ENCODE measurements at places on chromosomes 6 and 20.
A peak's percentile ranks its signal among the peaks of the same experiment; 100 is the strongest.

GRCh38 chr6:154157082-154157481, 118.0 kb downstream of the OPRM1 start:
- peak; percentile 36 for DNase-seq

DNA sequence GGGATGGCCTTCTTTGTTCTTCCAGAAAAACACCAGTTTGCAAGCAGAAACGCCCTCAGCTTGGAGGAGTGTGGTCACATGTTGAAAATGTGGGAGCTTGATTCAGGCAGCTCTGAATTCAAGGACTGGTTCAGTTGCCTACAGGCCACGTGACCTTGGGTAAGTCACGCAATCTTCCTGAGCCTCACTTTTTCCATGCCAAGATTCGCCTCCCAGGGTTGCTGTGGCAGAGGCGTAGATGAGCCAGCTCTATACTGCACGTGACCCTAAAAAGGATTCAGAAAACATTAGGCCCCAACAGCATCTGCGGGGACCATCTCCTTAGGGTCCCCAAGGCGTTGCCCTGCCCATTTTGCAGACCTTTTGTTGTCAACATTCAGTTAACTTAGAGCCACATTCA, 112.0 kb upstream of the SNX9 start:
- no peak for DNase-seq

- DNase-seq: no peak
These were observed 53.3 kb downstream of the CNKSR3 start for GRCh38 chr6:154457046-154457713.

DNA sequence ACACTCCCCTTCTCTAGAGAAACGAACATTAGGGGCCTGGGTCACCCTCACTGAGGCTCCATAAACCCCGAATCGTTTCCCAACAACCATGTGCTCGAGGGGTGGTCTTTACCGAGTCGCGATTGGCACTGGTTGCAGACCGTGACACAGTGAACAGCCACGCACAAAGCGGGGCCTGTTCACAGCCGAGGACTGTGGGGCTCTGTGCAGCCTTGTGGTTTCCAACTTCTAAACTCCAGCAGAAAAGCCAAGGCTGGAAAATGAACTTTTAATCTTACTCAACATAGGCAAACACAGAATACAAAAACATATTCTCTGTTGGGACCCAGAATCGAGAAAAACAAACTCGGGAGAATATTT, 19.0 kb downstream of the RRBP1 start:
- no peak for DNase-seq

DNA sequence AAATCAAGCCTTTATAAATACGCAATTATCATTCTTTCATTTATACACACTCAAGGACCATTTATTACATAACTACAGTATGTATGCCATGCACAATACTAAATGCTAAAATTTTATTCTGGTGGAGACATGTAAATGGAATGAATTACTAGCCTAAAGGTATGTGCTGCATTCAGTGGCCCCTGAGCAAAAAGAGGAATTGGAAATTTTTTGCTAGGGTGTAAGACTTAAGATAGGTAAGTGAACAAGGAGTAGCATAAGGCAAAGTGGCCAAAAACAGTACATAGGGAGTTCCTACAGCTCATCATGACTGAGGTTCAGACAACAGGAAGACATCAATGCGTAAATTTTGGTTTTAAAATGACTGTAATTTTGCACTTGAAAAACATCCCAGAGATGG, 2.3 kb upstream of the MTFR2 start:
- no peak for DNase-seq

DNA sequence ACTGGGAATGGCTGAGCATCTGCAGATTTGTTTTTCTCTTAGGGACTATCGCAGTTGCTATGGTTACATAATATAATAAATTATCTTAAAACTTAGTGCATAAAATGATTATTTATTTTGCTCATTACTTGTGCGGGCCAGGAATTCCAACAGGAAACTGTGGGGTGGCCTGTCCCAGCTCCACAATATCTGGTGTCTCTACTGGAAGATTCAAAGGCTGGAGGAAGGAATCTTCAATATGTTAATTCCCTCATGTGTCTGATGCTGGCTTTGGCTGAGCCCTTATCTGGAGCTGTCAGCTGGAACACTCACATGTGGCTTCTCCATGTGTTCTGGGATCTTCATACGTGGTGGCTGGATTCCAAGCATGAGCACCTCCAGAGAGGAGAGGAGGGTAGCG, 23.9 kb upstream of the B3GAT2 start:
- DNase-seq: no peak

GRCh38 chr6:126156973-126157372, 170.6 kb downstream of the TRMT11 start:
- DNase-seq: no peak

- no peak for DNase-seq
These were observed 31.7 kb downstream of the C6orf58 start for GRCh38 chr6:127608554-127609270.

- DNase-seq: no peak
These were observed 6.4 kb downstream of the FAM83D start for GRCh38 chr20:38932457-38933120.

DNA sequence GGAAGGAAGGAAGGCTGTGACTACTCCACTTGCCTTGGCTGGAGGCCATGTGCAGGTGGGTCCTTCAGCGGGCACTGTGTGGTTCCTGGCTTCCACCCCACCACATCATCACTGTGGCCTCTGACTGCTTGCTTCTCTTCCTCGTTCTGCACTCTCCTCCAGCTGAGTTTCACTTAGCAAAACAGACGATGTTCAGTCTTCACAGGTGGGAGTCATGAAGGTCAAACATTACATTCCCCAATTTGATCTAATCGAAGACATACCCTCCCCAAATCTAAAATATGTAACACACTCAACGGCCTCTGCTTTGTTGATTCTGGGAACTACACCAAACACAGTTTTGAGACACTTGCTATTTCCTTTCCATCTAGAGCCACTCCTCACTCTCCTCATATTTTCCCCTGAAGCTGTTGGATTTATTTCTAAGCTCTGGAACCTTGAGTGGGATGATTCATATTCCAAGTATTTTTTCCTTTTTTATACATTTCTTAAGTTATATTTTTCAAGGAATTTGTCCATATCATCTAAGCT, 132.5 kb upstream of the FOXA2 start:
- no peak for DNase-seq

- no peak for DNase-seq
These were observed 31.0 kb downstream of the DAAM2 start for GRCh38 chr6:39822846-39823815.

DNA sequence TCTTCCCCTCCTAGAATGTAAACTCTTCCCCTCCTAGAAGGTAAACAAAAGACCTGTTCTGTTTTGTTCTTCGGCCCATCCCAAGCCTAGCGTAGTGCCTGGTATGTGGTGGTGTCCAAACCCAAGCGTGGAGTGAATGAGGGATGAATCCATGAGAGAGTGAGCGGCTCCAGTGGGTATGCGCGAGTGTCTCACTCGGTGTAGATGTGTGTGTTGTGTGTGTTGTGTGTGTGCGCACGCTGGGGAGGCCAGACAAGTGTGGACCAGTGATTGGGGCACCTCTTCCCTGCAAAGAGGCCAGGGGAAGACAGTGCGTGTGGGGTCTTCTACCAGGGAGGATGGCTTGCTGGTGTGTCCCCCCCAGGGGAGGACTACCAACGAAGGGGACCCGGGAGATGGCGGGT, 392 bp upstream of the SLC2A10 start:
- no peak for DNase-seq

DNA sequence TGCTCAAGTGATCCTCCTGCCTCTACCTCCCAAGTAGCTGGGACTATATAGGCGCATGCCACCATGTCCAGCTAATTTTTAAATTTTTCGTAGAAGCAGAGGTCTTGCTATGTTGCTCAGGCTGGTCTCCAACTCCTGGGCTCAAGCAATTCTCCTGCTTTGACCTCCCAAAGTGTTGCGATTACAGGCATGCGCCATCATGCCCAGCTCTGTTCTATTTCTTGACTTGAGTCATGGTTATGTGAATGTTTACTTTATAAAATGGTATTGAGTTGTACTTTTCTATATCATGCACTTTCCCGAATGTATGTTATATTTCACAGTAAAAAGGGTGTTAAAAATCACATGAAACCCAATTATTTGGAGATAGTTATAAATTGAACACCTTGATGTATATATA, 17.3 kb upstream of the ATXN1 start:
- DNase-seq: no peak

DNA sequence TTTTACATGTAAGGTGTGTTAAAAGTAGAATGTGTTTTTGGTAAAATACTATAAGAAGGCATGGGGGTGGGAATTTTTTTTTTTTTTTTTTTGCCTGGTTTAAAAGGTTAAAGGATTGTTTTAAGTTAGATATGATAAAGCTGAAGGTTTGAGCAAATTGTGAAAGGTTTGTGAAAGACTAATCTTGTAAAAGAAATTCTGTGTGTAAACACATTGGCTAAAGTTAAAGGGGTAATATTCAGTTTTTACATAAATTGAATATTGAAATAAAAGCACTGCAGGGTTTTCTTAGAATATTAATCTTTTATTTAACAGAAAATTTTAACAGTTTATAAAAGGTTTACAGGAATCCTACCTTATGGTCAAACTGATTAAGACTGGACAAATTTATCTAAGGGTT, 105.7 kb downstream of the DTNBP1 start:
- no peak for DNase-seq

GRCh38 chr6:150667977-150668716, 68.5 kb downstream of the PLEKHG1 start:
- no peak for DNase-seq

GRCh38 chr6:133208183-133208755, 32.9 kb upstream of the EYA4 start:
- DNase-seq: no peak

- DNase-seq: no peak
These were observed 42.5 kb upstream of the PNISR start for GRCh38 chr6:99467509-99468106.

- peak; percentile 30 for DNase-seq
These were observed 36.6 kb downstream of the PTPN1 start for GRCh38 chr20:50546729-50547314.
